Activated effector memory CD4-positive, alpha-beta T cell treated with anti-CD3 and anti-CD28 coated beads, Interleukin-2, amount 50 U/mL, for 16 hours (primary cell): ENCODE measurements at places on chromosomes 7 and 10.

DNA sequence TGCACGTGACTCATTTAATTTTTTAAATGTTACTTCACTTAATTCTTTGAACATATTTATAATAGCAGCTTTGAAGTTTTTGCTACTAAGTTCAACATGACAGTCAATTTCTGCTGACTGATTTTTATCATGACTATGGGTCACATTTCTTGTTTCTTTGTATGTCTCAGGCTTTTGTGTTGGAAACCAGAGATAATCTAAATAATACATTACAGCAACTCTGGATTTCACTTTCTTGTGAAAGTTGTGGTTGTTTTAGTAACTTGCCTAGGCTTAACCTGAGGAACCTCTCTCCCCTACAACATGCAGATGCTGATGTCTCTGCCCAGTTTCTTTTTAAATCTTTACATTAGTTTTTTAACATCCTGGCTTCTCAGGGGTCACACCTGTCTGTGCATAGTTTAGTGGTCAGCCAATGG is 180.8 kb downstream of the CCDC71L start:
- DNase-seq = no peak

GRCh38 chr10:131433568-131433967 is 122.0 kb upstream of the TCERG1L start:
- DNase-seq = no peak

- no peak for DNase-seq
Observed at GRCh38 chr10:121113385-121113696, 262.2 kb downstream of the WDR11 start.

GRCh38 chr10:38007991-38008390 is 2.5 kb upstream of the ZNF33A start:
- no peak for DNase-seq

DNA sequence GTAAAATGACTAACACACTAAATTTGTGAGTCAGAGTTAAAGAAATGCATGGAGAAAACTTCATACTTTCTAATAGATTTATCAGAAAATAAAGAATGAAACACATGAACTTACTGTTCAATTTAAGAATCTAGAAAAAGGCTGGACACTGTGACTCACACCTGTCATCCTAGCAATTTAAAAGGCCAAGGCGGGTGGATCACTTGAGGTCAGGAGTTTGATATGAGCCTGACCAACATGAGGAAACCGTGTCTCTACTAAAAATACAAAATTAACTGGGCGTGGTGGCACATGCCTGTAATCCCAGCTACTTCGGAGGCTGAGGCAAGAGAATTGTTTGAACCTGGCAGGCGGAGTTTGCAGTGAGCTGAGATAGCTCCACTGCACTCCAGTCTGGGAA is 1106.2 kb upstream of the LRRN3 start:
- no peak for DNase-seq

DNA sequence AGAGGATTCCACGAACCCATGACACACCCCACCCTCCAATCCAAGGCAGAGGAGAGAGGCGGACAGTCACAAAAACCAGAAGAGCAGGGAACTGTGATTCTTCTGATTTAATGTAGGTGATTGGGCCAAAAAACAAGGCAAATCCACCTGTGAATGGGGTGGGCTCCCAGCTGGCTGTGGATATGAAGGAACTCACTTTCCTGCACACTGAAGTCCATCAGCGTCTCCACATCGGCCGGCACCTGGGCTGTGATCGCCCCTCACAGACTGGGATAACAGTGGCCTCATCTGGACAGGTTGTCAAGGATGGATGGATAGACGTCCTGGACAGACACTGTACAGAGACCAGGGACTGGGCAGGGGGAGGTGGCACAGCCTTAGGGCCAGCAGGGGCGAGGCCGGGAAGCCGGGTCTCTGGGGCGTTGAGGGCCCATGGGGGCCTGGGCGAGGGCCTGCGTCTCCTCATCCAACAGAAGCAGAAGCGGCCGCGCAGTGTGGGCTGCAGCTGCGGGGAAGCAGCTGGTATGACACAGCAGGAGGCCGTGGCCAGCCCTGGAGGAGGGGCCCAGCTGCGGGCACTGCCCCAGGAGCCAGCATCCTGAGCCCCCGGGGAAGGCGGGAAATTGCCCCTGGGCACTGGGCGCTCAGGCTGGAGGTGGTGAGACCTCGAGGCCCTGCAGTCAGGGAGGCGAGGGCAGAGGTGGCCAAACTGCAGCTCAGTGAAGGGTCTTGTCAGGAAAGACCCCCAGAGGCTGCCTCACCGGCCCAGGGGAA is 54.2 kb downstream of the DIP2C start:
- peak; percentile 24 for DNase-seq

DNA sequence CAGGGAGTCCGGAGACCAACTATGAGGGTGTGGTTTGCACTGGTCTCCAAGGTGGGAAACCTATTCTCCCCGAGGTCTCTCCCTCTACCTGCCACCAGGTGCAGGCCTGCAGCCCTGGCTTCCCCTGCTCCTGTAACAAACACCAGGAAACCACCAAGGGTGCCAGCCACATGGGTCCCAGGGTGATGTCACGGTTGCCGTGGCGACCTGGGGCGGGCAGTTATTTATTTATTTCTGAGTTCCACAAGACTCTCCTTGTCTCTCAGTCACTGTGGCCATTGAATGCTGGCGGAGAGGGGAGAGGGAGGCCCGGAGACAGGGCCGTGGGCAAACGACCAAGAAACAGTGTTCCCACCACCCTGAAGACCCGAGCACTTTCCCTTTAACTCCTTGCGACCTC is 27.0 kb downstream of the MMD2 start:
- no peak for DNase-seq

DNA sequence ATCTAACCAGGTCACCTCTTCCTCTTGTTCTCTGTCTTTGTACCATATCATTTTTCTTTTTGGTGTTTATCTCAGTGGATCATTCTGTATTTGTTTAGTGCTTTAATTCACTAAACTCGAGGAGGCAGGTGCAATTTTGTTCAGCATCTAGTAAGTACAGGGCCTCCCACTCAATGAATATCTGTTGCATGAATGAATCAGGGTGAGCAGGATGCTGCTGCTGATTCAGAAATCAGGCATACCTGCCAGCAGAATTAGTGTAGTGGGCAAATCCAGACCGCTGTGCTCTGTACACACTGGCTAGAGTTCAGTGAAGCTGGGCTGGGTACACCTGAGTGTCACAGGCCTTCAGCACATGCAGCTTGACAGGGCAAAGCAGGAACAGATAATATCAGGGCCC is 511.9 kb downstream of the SUGCT start:
- DNase-seq = no peak

- peak; percentile 74 for DNase-seq
Observed at GRCh38 chr10:71974489-71975021, 10.4 kb downstream of the CHST3 start.

GRCh38 chr10:116371737-116372136 is 47.5 kb downstream of the CCDC172 start:
- no peak for DNase-seq

- DNase-seq = no peak
Observed at GRCh38 chr10:113027574-113028455, 77.8 kb downstream of the TCF7L2 start.

DNA sequence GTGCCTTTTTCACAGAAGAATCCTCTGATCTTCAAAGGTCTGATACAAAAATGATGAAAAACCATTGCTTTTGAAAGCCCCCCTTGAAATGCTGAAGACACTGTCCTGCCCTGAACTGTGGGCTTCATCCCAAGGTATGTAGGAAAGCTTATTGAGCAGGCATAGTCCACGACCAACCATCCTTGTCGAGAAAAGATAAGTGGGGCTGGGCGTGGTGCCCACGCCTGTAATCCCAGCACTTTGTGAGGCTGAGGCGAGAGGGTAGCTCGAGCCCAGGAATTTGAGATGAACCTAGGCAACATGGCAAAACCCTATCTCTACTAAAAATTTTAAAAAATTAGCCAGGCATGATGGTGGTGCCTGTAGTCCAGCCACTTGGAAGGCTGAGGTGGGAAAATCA is 25.6 kb downstream of the TACR2 start:
- DNase-seq = no peak

DNA sequence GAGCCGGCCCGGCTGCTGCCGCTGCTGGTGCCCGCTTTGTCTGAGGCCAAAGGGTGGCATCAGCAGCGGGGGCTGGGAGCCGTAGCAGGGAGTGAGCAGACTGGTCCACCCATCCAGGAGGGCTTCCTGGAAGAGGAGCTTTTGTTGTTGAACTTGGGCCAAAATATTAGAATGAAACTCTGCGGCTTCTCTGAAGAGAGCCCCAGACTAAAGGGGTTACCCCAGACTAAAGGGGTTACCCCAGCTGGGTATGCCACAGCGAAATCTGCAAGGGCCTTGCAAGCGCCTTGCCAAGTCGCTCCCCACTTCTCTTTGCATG is 154.7 kb upstream of the ZMIZ1 start:
- DNase-seq = no peak

DNA sequence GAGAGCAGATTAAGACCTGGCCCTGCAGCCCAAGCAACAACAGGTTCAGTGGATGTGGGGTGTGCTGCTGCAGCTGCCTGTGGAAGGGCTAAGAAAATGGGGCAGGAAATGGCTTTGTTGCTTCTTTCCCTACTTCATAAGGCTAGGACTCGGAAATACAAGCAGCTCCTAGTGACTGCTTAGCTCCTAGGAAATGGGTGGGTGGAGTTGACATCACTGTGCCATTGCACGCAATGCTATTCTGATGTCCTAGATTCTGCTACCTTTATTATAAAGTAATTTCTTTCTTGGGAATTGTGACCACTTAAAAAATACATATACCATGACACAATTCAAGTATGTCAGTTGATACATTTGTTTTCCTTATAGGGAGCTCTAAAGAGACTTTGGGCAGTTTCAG is 155.8 kb downstream of the FANK1 start:
- DNase-seq = no peak

- no peak for DNase-seq
Observed at GRCh38 chr7:137771679-137772078, 75.1 kb downstream of the DGKI start.

GRCh38 chr7:135411098-135411497 is 98.8 kb downstream of the CNOT4 start:
- DNase-seq = no peak

- peak; percentile 58 for DNase-seq
Observed at GRCh38 chr10:133421336-133422222, 2.8 kb downstream of the SPRN start.

GRCh38 chr10:74194999-74195398 is 44.0 kb downstream of the ADK start:
- no peak for DNase-seq

- DNase-seq = no peak
Observed at GRCh38 chr7:120832803-120833202, 25.1 kb downstream of the TSPAN12 start.

DNA sequence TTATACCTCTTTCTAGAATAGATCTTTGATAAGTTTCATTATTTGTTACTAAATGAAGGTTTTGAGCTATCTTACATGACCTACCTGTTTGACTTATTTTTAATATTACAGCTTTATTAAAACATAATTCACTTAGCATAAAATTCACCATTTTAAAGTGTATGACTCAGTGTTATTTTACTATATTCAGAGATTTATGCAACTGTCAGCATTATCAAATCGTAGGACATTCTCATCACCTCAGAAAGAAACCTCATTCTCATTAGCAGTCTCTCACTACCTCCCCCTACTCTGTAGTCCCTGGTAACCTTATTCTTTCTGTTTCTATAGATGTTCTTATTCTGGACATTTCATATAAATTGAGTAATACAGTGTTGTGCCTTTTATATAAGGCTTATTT is 207.9 kb upstream of the FOXP2 start:
- DNase-seq = no peak

GRCh38 chr7:135670179-135670578 is 7.9 kb downstream of the STMP1 start:
- DNase-seq = no peak

GRCh38 chr7:20238754-20239324 is 21.7 kb upstream of the MACC1 start:
- no peak for DNase-seq

GRCh38 chr7:43873300-43873699 is 4.0 kb upstream of the MRPS24 start:
- DNase-seq = no peak

GRCh38 chr7:155962191-155962967 is 150.1 kb upstream of the SHH start:
- no peak for DNase-seq

GRCh38 chr10:35511647-35512046 is 93.5 kb upstream of the GJD4 start:
- no peak for DNase-seq

DNA sequence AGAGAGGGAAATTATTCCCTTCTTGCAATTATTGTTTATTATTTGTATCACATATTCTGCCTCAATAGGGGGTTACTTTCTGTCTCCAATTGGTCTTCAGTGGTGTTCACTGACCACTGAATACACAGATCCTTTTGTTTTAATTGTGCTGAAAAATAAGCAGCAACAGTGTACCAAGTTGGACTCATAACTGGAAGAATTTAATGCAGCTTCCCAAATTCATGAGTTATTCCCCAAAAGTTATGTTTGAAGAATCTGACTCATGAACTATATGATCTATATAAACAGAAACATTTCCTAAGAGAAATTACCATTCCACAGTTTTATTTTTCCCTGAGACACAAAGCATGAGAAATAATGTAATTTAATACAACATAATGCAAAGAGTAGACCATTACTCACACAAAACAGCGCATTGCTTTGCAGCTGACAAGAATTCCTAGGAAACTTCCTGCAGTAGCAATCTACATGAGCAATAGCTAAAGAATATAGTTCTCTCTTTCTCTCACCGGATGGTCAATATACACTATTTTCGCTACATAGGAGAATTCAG is 479.2 kb downstream of the HTR7 start:
- no peak for DNase-seq

DNA sequence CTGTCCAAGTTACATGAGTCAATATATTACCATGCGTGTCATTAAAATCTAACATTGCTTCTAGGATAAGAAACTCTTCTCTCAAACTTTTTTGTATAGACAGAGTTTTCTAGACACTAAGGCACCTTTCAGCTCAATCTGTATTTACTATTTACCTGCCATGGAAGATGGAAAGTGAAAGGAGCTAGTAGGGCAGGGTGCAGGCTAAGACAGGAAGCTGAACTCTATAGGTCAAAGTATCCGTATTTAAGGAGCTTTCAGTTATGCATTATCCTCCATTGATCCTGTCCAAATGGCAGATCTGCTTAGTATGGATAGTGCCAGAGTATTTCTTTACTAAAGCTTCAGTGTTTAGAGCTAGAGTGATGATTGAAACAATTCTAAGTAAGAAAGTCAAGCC is 612.8 kb downstream of the IPMK start:
- DNase-seq = no peak

GRCh38 chr10:110932505-110933180 is 13.2 kb downstream of the SHOC2 start:
- no peak for DNase-seq

DNA sequence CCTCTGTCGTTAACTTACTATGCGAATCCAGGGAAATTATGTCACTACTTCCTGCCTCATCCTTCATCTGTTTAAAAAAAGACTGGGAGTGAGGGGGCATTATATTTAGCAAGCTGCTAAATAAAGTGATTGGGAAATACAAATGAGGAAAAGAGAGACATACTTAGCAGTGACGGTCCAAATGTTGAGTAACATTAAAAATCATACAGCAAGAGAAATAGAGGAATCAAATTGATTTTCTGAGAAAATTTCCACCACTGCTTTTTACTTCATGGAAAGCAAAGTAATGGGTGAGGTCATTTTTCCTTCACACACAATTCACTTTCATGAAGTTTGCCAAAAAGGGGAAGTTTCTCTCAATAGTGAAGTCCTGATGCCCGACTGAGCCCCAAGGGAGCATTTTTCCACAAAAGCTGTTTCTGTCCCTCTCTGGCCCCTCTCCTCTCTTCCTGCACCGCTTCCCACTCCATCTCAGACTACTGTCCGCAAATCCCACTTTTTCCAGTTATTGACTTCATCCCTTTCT is 61.9 kb upstream of the ADO start:
- no peak for DNase-seq

- DNase-seq = no peak
Observed at GRCh38 chr10:98394851-98395440, 20.0 kb downstream of the PYROXD2 start.

GRCh38 chr7:98930921-98931320 is 52.6 kb downstream of the TRRAP start:
- peak; percentile 71 for DNase-seq
